Ureter (tissue), 1 donor: ENCODE measurements at places on chromosomes 13 and 19. TPM values are rescaled to one million over a fixed set of nuclear protein-coding genes. Genes with fewer than 3 reads are reported as not detected.
A peak's percentile ranks its signal among the peaks of the same experiment; 100 is the strongest.

The FAM174C gene
- total RNA-seq: 47.5 TPM

The ZSCAN4 gene
- total RNA-seq: 1.7 TPM

The KLHL1 gene
- total RNA-seq: not detected

The ZNF784 gene
- total RNA-seq: 9.5 TPM

The APOC1 gene
- total RNA-seq: 32.5 TPM

The SYT5 gene
- not detected for total RNA-seq

The CGB5 gene
- total RNA-seq: 1.1 TPM

The C2CD4C gene
- total RNA-seq: 1.1 TPM

The GPR4 gene
- total RNA-seq: 5.1 TPM

The CYP2S1 gene
- total RNA-seq: 13.2 TPM

The LYPD3 gene
- total RNA-seq: 15.0 TPM

The PVR gene
- 24.9 TPM for total RNA-seq

The MTMR6 gene
- total RNA-seq: 18.4 TPM

DNA sequence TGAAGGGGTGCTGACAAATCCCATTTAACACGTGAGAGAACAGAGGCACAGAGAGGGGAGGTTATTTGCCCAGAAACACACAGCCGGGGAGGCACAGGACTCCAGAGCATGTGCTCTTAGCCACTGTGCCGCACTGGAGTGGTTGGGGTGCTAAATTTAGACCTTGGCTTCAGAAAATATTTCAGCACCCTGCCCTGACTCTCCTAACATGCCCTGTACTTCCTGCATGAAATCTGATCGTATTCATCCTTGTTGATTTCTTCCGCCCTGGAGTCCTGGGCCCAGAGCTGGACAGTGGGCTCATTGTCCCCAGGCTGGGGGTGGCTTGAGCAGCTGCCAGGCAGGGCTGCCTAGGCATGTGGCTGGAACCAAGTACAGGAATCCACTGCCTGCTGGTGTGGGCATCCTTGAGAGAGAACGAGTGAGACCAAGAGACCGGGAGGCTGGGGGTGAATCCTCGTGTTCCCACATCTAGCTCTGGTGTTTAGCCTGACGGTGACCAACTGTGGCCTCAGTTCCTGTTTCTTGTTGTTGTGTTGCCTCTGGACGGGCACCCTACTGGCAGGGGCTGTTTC is 5.3 kb downstream of the SLC27A1 start:
- no peak for DNase-seq

- DNase-seq: no peak
These were observed 129.5 kb downstream of the ATP8A2 start for GRCh38 chr13:25501231-25501630.

DNA sequence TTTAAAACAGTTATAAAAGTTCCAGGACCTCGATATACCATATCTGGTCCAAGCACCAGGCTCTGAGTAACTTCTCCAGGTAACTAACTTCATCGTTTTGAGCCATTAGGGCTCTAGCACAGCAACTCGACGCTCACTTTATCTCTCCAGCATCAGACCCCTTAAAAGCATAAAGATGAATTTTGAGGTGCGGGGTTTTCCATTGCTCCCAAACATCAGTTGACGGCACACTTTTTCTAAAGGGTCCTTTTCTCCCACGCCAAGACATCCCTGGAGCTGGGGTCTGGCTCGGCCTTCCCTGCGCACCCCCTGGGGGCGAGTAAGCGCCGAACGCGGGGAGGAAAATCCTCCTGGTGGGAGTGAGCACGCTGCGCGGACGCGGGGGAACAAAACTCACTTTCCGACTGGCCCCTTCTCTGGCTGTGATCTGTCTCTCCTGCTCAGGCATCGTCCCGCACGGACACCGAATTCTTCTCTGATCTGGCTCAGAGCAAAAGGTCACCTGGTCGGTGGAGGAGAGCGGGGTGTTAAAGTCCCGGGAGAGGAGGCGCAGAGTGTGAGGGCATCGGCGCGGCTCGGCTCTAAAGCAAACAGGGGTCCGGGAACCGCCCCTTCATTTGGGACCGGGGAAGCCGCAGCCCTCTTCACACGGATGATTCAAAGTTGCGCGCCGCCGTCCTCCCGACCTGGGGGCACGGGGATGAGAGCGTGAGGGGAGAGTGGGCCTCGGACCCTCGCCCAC is at the start of gene ATP7B:
Gene ATP7B, minus strand, starts transcription at position 561 of the 742 bp plus-strand sequence. Its CDS starts 113 bp downstream, at position 448.
- DNase-seq: no peak

DNA sequence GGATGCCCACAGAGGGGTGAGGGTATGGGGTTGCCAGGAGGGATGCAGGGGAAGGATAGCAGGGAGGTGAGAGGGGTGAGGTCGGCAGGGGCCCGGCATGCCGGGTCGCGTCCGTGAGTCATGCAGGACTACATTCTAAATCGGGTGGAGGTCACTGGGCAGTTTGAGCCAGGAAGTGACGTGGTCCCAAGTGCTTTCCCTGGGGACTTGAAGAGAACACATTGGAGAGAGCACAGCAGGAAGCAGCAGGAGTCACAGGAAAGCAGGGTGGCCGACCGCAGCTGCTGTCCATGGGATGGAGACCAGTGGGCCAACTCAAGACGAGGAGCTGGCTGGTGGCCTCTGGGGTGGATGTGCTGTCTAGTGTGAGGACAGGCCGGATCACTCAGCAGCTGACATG is 92.0 kb upstream of the WASF3 start:
- no peak for DNase-seq

DNA sequence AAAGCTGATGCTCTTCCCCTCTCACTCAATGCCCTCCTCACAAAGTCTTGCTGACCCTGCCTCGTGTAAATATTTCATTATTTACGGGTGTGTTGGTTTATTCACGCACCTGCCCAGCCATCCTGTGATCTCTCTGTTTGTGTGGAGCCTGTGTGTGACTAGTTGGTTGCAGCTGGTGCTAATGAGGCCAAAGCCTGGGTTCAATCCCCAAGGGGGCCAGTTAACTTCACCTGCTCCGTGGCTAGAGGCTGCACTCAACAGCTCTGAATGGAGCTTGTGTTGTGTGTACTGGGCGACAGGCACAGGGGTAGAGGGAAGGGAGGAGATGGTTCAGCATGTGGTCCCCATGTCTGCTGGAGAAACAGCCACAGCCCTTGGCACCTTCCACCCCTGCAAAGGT is 109.5 kb downstream of the DNAJC15 start:
- no peak for DNase-seq

DNA sequence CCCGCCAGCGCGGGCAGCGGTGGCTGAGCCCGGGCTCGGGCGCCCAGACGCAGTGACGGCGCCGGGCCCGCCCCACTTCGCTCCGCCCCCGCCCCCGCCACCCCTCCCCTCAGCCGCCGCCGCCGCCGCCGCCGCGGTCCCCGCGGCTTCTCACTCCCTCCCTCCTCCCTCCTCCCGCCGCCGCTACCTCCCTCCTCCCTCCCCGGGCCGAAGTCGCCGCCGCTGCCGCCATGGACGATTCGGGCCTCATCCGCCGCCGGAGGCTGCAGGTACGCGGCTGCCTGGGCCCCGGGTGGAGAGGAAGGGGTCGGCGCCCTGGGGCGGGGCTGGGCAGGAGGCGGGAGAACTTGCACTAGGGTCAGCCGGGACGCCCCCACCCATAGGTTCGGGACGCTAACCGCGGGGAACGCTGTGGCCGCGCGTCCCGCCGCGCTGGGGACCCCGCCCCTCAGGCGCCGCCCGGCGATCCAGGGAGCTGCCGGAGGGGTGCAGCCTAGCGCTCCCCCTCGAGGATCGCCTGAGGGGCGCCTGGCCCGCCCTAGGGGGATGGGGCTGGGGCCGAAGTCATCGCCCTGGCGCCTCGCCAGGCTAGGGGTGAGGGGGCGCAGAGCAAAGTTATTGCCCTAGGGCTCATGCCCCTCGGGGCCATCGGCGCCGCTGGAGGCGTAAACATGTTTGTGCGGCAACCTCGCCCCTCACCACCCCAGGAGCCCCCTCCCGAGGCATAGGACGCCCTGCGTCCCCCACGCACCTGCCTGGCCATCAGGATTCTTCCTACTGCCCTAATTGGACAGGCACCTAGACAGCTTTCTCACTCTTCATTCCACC is 427 bp downstream of the RTBDN start:
- DNase-seq: no peak

GRCh38 chr19:6271721-6272410 is 7.9 kb downstream of the MLLT1 start:
- peak; percentile 85 for DNase-seq

- no peak for DNase-seq
These were observed 281.4 kb downstream of the ABCC4 start for GRCh38 chr13:95019886-95020285.

- peak; percentile 81 for DNase-seq
These were observed 4.2 kb downstream of the LTBP4 start for GRCh38 chr19:40605216-40605971.

- DNase-seq: no peak
These were observed 20.5 kb upstream of the STRN4 start for GRCh38 chr19:46766569-46767317.

DNA sequence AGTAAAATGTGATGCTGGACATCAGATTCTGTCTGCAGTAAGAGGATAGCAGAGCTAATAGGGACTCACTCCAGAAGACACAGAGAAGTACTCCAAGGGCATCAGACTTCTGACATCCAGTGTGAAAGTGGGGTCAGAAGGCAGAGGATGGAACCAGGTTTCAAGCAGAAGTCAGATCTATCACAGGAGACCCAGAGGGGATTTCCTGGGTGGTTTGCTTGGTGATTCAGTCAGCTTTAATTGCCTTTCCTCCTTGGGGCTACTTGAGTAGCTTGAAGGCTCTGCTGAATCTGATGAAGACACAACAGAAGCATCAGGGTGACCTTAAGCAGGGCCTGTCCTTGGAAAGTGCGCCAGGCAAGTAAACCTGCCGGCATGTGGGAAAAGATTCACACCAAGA is 300.6 kb downstream of the COG6 start:
- no peak for DNase-seq

GRCh38 chr19:7280940-7281666 is 13.1 kb downstream of the INSR start:
- no peak for DNase-seq

DNA sequence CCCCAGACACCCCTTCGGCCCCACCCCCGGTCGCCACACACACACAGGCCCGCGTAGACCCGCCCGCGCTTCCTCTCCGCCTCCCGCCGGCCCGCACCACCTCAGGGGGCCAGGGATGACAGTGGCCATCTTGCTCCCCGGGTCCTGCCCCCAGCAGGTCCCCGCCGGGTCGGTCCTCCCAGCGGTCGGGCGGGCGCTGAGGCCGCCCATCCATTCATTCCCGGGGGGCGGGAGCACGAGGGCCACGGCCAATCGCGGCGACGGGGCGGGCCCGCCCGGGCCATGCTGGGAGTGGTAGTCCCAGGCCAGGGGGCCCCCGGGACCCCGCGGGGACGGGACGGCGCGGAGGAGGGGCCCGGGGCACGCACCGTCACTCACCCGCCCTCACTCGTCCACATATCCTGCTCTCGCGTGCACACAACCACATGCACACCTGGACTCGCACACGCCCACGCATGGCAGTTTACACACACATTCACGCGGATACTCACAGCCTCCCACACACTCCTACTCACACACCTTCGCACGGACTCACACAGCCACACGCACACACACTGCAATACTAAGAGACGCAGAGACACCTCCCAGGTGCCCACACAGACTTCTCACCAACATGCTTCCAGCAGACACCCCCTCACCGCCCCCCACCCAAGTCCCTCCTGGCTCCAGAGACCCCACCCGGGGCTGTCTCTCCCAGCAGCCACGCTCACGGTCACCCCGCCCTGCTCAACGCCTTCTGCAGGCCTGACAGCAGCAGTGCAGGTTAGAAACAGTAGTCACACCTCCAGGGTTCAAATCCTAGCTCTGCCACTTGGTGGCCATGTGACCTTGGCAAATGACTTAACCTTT is at the start of gene DPF1:
Gene DPF1, minus strand, starts transcription at position 209 of the 849 bp plus-strand sequence. Its CDS starts 80 bp downstream, at position 129.
- DNase-seq: no peak

DNA sequence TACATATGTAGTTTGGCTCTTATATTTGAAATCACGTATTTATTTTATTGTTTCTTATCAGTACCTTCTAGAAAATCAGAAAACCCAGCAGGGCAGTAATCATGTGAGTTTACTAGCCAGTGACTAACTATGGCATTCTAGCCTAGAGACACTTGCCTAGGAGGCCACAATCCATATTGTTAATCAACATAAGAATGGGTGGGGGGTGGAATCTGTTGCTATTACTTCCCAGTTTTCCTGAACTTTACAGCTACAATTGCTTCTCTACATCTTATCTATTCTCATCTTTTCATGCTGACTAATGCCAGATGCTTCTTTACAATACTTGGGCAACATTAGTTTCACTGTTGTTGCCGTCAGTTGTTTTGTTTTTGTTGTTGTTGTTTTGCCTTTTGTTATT is 18.7 kb upstream of the ATXN8OS start:
- DNase-seq: no peak

GRCh38 chr13:97124915-97125809 is 97.0 kb upstream of the MBNL2 start:
- DNase-seq: no peak

- DNase-seq: no peak
These were observed 44.4 kb upstream of the SPATA13 start for GRCh38 chr13:24116131-24116530.

- no peak for DNase-seq
These were observed 2.7 kb upstream of the PLA2G4C start for GRCh38 chr19:48113190-48113917.

DNA sequence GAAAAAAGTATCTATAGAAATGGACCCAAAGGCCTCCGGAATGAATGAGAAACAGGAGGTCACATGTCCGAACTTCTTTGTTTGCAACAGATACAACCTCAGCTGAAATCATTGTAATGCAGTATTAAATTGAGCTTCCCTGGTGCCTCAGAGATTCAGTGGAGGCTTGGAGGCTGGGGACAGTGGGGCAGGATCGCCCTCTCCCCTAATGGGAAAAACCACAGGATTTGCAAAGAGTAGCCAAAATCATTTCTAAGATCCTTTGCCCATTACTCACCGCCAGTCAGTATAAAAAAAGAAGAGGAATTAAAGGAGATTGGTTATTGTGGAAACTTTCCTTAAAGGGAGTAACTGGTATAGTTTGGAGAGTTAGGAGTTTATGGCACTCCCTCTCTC is 30.4 kb upstream of the IRS2 start:
- no peak for DNase-seq

DNA sequence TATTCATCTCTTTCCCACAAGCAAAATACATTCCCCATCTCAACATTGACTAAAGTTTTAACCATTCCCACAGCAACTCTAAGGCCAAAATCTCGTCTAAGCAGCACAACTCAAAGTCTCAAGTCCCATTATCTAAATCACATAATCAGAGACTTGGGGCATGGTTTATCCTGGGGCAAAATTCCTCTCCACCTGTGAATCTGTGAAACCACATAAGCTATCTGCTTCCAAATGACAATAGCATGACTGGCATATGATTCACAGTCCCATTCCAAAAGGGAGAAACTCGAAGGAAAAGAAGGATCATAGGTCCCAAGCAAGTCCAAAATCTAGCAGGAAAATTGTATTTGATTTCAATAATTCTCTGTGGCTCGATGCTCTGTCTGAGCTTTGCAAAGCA is 73.0 kb downstream of the ANKRD10 start:
- DNase-seq: no peak

GRCh38 chr19:8004723-8005513 is 523 bp downstream of the ELAVL1 start:
- DNase-seq: no peak
